Glutamatergic neuron (in vitro differentiated cells): ENCODE measurements at places on chromosomes 2 and 18. TPM values are rescaled to one million over a fixed set of nuclear protein-coding genes. Genes with fewer than 3 reads are reported as not detected.

GRCh38 chr2:210410542-210410941, 66.0 kb downstream of the LANCL1 start:
- DNase-seq: no peak
- H3K27ac ChIP-seq: no peak overlapping the region
- no peak overlapping the region for H3K4me3 ChIP-seq
- no peaks in the 10 kb centered on the region for H3K4me1 ChIP-seq

DNA sequence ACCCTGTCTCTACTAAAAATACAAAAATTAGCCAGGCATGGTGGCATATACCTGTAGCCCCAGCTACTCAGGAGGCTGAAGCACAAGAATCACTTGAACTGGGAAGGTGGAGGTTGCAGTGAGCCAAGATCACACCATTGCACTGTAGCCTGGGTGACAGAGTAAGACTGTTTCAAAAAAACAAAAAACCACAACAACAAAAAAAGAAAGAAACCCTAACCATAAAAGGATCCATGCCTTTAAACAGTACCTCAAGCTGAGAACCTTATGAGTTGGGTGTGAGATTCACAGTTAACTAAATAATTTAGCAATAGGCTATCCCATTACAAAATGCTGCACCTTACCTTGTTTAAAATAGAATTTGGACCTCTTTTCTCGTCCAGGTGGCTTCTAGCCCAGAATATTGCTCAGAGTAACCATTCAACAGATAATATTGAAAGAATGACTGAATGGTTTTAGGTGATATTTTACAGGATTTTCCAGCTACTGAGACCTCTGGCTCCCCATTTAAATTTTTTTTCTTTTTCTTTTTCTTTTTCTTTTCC, 6.4 kb downstream of the DPYSL5 start:
- peaks cover 8% of the 10 kb centered on the region for H3K27me3 ChIP-seq
- no peaks in the 10 kb centered on the region for H3K36me3 ChIP-seq
- H3K4me3 ChIP-seq: no peak overlapping the region

DNA sequence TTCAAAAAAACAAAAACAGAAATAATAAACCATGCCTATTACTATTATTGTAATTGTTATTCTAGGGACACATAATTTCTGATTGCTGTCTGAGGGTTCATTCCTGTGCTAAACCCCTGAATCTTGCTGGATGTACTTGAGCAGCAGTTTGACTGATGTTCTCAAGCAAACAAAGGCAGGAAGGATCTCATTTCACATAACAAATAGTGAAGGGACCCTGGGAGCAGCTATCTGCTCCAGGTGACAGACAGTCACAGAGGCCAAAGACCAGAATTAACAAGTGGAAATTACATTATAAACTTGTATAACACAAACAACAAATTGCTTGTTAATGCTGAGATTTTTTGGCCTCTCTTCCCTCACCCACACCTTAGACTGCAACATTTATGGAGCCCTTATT, 284.2 kb downstream of the THSD7B start:
- peaks cover 3% of the 10 kb centered on the region for H3K36me3 ChIP-seq
- peaks cover 16% of the 10 kb centered on the region for H3K4me1 ChIP-seq
- H3K27me3 ChIP-seq: peaks cover 4% of the 10 kb centered on the region

GRCh38 chr2:9758741-9759140, 84.5 kb upstream of the TAF1B start:
- no peak for DNase-seq
- H3K4me3 ChIP-seq: no peak overlapping the region
- H3K27ac ChIP-seq: no peak overlapping the region
- peaks cover 22% of the 10 kb centered on the region for H3K4me1 ChIP-seq
- H3K36me3 ChIP-seq: no peaks in the 10 kb centered on the region

GRCh38 chr2:37377187-37377532, 32.7 kb downstream of the QPCT start:
- no peaks in the 10 kb centered on the region for H3K36me3 ChIP-seq
- H3K27ac ChIP-seq: no peak overlapping the region
- DNase-seq: no peak

DNA sequence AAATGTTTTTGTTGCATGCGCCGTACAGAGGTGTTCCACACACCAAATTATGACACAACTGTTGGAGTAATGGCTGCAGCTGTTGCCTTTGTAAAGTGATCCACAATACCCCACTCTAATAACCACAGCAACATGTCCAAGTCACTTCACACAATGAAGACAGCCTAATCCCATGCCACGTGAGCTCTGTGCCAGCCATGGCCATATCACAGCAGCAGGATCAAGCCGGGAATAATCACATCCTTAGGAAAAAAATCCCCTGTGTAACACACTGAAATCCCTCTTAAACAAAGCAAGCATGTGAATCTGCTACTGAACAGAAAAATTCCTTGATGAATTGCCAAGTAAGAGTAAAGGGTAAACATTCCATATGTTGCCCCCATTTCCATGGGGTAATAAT, 179.5 kb upstream of the PARD3B start:
- peaks cover 3% of the 10 kb centered on the region for H3K4me1 ChIP-seq
- H3K27ac ChIP-seq: no peak overlapping the region
- DNase-seq: no peak
- no peaks in the 10 kb centered on the region for H3K36me3 ChIP-seq
- H3K4me3 ChIP-seq: no peak overlapping the region

RETREG2 gene
- total RNA-seq: 167 TPM
